ENCODE measurements at places on chromosomes 6 and 20. TPM values are rescaled to one million over a fixed set of nuclear protein-coding genes. Genes with fewer than 3 reads are reported as not detected.

Gene SAPCD1
- total RNA-seq = 11.6 TPM

Gene CCN6
- not detected for total RNA-seq

Gene ARFGEF3
- total RNA-seq = 6.1 TPM

Gene ARMH2
- not detected for total RNA-seq

Gene PHACTR3
- 0.16 TPM for total RNA-seq

Gene CTAGE9
- not detected for total RNA-seq

Gene SYNDIG1
- total RNA-seq = 0.80 TPM

Gene CENPB
- total RNA-seq = 63.0 TPM

Gene ZFP57
- total RNA-seq = 0.11 TPM

Gene KIAA0408
- total RNA-seq = 0.25 TPM

Gene IER3
- 136 TPM for total RNA-seq

Gene SEL1L2
- total RNA-seq = not detected

Gene OOEP
- not detected for total RNA-seq

Gene HTR1E
- 0.82 TPM for total RNA-seq

Gene GSTA3
- not detected for total RNA-seq

Gene ME1
- 9.0 TPM for total RNA-seq

Gene LGSN
- total RNA-seq = not detected

Gene LIME1
- total RNA-seq = 13.8 TPM

Gene LAMP5
- total RNA-seq = 0.40 TPM

Gene MAK
- total RNA-seq = 0.14 TPM

Gene ELOVL4
- total RNA-seq = 3.6 TPM

Gene TRIM31
- not detected for total RNA-seq

Gene HAO1
- total RNA-seq = not detected

Gene SLC22A23
- total RNA-seq = 24.3 TPM

Gene RSPO3
- total RNA-seq = 30.1 TPM

Gene FLRT3
- total RNA-seq = 98.6 TPM

Gene HUS1B
- total RNA-seq = 1.0 TPM

Gene CDSN
- total RNA-seq = not detected

Gene PRR18
- 0.31 TPM for total RNA-seq

Gene EYS
- total RNA-seq = 0.60 TPM

Gene SIGLEC1
- not detected for total RNA-seq

Gene SNTA1
- total RNA-seq = 11.9 TPM

Gene PSMB8
- total RNA-seq = 14.2 TPM

Gene LTB
- 0.32 TPM for total RNA-seq

Gene TRIM10
- total RNA-seq = not detected

Gene SENP6
- 157 TPM for total RNA-seq

Gene FAM229B
- 22.7 TPM for total RNA-seq

Gene MAS1
- total RNA-seq = not detected

Gene GOPC
- total RNA-seq = 47.0 TPM

Gene DHX35
- total RNA-seq = 15.2 TPM

Gene KCNK16
- not detected for total RNA-seq

Gene CEBPB
- total RNA-seq = 23.1 TPM

Gene PRDM13
- not detected for total RNA-seq
